Stimulated activated CD8-positive, alpha-beta memory T cell treated with anti-CD3 and anti-CD28 coated beads, Interleukin-7, amount 100 ng/mL, for 24 hours (primary cell): ENCODE measurements at places on chromosomes 16 and 17.

DNA sequence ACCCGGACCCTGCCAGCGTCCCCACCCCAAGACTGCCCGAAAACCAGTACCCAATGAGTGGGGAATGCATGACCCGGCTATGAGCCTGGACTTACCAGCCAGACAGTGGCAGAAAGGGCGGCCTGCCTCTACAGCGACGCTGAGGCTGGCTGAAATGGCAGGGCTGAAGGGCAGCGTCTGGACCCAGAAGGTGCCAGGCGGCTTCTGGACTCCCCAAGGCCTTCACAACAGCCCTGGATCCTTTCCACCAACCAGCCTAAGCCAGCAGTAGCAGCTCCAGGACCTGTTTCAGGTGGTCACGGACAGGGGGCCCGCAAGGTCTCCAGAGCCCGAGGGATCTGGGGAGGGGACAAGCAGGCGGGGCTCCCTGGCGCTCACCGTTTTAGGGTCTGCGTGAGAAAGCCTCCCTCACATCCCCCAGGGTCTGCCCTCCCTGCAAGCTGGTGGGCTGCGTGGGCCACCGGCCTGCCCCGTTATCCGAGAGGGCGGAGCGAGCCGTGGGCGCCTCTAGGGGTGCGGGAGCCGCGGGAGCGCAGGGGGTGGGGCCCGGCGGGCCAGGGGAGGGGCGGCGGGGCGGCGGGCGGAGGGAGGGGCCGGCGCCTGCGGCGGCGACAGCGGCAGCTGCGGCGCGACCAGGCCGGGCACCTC lies at the start of gene RIPOR1:
RIPOR1 (plus strand) TSS at position 608 of the 648 bp plus-strand sequence. CDS start 9,618 bp downstream, outside the sequence.
- DNase-seq, result no peak

DNA sequence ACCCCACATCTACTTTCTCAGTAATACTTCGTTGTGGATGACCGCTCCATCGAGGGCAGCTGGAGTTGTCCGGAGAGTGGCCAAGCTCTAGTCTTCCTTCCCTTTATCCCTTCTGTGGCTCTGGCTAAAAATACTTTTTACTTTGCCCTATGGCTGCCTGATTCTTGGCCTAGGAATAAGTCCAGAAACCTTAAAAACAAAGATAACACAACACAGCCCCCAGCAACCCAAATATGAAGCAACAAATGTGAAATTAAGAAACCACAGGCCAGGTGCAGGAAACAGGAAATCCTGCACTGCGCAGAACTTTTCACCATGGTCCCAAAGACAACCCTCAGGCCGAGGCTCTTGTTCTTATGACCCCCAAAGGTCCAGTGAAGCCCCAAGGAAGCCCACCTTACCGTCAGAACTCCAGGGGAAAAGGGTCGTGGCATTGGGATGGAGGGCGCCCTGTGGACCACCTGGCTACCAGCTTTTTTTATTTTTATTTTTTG lies 26.0 kb downstream of the TK2 start:
- DNase-seq, result no peak

DNA sequence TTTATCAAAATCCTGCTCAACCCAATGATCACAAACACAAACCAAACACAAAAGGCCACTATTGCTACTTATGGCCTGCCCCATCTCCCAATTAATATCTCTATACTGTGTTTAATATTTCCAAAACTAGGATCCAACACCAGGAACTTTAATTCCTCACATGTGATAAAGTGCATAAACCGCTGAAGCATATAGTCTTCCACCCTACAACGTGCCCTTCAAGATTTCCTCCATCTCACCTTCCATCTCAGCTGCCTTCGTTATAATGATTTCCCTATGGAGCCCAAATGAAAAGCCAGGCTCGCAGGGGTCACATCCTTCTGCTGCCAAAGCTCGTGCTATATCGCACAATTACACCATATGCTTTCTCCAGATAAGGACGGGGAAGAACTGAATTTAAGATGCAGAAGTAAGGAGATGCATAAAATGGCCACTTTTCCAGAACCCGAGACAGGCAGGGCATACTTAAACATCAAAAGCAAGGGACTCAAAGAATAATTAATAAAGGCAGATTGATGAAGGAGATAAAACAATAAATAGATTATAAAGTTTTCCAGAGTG lies 1.8 kb downstream of the MYH10 start:
- no peak for DNase-seq

DNA sequence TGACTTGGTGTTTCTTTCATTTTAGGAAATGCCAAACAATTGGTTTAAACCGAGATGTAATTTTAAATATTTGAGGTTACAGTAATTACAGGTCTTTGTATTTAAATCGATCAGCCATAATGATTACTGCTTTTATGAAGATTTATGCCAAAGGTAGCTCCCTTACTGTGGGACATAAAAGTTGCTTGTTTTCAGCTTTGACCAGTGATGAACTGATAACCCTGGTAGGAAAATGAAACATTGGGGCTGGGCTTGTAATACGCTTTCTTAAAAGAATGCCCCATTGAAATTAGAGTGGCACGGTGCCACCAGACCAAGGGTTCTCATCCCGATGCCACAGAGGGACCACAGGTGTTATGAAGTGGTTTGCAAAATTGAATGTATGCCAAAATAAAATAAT lies 7.3 kb downstream of the TNRC6A start:
- no peak for DNase-seq

- peak; percentile 73 for DNase-seq
Observed at GRCh38 chr17:29617481-29618271, 5.0 kb downstream of the CORO6 start.

GRCh38 chr17:6641247-6641863 lies 495 bp downstream of the TXNDC17 start:
- no peak for DNase-seq

- DNase-seq, result no peak
Observed at GRCh38 chr16:12708266-12708665, 95.4 kb downstream of the CPPED1 start.

- DNase-seq, result no peak
Observed at GRCh38 chr16:8855051-8855786, 13.6 kb downstream of the CARHSP1 start.

DNA sequence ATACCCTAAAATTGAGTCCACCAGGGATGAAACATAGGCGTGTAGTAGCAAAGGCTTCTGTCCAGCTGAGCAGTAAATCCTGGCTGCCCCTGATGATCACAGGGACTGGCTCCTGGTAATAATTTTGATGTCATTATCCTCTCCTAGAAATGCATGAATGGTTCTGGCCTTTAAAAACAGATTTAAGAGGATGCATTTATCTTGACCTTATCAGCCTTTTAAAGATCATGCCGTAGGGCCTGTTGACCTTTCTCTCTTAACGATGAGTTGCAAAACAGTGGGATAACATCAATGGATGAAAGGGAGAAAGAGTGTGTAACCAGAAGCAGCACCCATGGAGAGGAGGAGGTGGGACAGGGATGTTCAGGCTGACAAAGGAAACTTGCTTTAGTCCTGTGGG lies 128.5 kb downstream of the CA10 start:
- no peak for DNase-seq

DNA sequence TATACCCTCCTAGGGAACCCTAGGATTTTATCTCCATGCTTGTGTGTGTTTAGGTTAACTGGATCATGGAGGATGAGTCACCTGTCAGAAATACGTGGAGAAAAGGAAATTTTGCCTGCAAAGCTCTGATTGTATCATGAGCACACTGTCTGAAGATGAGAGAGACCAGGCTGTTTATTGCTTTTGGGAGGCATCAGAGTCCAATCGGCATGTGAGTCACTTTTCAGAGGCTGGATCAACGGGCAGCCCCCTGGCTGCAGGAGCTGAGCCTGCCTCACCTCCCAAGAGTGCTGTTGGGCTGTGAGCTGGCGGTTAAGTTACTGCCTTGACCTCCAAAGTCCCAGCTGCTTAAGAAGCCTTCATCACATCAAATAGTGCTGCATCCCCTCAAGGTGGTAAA lies 41.5 kb upstream of the MED9 start:
- DNase-seq, result no peak

DNA sequence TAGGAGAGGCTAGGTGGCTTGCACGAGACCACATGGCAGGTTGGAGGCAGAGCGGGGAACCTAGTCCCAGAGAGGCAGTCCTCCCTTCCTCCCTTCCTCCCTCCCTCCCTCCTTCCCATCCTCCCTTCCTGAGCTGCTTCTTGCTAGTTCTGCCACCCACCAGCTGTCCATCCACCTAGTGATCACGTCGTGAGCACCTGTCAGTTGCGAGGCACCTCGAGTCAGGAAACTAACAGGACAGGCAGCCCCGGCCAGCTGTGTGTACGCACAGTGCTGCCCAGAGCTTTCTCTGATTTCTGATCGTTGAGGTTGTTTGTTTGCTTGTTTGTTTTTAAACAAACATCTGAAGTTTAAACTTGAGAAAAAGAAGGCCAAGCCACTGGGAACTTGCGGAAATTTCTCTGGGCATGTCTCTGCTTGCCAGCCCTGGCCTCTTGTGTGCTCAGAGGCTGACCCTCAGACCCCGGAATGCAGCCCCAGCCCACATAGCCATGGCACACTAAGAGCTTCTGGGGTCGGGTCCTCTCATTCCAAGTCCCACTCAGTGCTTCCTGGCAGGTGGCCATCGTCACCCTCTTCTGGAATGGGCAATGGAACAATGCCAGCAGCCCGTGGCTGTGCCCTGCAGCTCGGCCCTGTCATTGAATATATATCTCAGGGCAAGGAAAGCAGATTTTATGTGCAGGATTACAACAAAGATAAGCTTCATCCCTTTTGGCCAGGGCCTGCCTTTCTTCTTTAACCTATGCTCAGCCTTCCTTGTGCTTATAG lies 174.0 kb downstream of the KATNIP start:
- no peak for DNase-seq

DNA sequence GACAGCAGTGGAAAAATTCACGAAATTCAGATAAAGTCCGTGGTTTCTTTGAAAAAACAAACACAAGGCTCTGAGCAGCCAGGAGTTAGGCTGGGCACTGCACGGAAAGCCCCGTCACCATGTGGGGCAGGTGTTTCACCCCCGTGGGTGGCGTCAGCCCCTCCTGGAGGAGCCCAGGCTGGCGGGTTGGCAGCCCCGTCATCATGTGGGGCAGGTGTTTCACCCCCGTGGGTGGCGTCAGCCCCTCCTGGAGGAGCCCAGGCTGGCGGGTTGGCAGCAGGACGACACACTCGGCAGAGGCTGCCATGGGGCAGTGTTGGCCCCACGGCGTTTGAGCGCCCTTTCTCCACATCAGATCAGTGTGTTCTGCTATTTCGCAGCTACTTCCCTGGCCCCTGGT lies 38.1 kb downstream of the ACSF3 start:
- no peak for DNase-seq

- no peak for DNase-seq
Observed at GRCh38 chr16:6970171-6970857, 362.3 kb upstream of the RBFOX1 start.

GRCh38 chr17:76631821-76632565 lies 11.6 kb downstream of the ST6GALNAC1 start:
- no peak for DNase-seq
